ENCODE measurements at places on chromosomes 11 and 22.

DNA sequence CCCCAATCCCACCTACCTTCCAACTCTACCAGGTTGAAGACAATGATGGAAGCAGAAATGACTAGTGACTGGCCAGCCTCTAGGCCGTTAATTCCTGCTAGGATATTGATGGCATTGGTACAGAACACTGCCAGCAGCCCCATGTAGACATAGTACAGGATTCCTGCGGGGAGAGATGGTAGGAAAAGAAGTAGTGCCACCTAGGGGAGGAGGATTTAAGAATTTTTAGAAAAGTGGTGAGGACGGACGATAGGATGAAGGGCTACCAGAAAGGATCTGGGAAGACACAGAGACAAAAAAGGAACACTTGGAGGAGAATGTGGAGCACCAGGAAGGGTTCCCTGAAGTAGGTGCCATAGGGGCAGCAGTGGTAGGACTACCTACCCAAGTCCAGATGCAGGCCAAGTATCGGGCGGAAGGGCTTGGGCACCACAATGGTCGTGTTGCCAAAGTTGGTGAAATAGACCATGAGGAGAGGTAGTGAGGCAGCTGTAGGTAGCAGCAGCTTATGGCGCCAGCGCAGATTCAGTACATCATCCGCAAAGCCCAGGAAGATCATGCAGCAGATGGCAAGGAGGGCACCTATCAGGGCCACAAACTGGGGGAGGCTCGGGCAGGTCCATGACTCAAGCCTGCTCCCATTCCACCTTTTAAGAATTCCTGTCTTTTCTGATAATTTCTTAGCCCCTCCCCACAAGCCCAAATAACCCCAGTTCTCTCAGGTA, 1.2 kb downstream of the DPAGT1 start:
- no peak for DNase-seq

DNA sequence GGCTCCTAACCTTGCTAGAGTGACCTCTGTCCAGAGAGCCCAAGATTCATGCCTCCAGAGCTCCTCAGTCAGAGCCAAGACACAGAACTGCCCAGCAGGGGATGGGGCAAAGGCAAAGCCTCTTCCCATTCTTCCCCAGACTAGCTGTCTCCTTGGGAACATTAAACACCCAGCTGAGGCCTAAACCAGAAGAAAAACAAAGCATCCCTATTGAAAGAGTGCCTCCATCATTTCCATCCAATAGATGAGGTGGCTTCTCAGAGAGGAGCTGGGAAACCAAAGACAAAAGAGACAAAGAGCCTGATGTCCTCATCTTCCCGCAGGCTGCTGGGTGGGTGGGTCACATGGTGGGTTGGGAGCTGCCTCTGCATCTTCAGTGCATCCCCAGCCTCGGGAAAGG, 37.4 kb downstream of the COMMD9 start:
- no peak for DNase-seq

DNA sequence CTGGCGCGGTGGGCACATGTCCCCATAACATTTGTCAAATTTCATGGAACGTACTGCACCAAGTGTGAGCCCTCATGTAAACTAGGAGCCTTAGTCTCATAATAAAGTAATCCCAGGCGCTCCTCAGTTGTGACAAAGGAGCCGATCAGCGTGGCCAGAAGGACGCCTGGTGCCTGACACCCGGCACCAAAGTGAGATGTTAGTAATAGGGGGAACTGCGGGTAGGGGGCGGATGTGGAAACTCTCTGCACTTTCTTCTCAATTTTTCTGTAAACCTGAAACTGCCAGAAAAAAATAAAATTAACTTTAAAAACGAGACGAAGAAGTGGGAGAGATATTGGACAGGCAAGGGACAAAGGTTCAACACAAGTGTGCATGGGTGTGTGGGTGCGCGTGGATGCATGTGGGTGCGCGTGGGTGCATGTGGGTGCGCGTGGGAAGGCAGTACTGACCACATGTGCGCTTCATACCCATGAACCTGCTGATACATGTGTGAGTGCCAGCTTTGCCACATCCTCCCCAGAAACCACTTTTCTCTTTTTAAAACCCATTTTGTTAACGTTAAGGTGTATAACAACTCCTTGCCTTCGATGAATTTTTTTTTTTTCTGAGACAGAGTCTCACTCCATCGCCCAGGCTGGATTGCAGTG, 55.4 kb upstream of the LINC01488 start:
- DNase-seq: no peak

DNA sequence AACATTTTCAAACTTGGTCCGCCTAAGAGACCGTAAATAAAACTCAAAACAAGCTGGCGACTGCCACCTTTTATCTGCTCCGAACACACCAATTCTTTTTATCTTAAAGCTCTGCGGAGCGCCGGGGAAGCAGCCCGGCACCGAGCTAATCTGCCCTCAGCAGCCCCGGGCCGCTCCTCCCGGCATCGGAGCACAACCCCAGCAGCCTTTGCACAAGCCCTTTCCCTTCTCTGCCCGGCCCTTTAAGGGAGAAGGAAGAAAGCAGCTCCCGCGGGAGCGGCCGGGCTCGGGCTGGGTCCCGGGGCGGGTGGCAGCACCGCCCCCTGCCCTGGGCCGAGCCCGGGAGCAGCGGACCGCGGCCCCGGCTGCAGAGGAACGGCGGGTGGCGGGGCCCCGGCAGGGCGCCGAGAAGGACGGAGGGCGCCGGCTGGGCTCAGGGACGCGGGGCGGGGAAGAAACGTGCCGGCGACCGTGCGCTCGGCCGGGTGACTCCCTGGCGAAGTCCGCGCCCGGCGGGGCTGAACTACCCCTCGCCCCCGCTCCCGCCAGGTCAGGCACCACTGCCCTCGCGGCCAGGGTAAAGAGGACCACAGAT, 133.6 kb upstream of the C11orf58 start:
- no peak for DNase-seq

- DNase-seq: no peak
Observed at GRCh38 chr11:35287344-35287890, 131.9 kb downstream of the SLC1A2 start.

DNA sequence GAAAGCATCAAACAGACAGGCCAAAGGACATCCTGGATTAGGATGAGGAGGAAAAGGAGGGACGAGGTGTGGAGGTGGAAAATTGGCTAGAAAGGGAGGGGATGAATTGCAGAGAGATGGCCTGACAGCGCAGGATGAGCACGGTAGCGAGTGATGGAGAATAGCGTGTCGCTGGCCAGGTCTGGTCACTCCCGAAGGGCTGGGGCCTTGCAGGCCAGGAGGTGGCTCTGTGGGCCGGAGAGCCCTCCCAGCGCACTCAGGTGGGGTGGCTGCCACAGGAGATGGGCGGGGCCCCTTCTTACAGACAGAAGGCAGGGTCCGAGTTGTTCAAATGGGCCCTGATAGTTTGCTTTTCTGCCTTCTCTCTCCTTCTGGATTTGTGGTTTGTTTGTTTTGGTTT, 37.1 kb upstream of the THY1 start:
- no peak for DNase-seq

GRCh38 chr22:48595511-48595905, 1232.2 kb downstream of the BRD1 start:
- no peak for DNase-seq

- DNase-seq: no peak
Observed at GRCh38 chr22:42635531-42635930, 4.9 kb downstream of the ATP5MGL start.

DNA sequence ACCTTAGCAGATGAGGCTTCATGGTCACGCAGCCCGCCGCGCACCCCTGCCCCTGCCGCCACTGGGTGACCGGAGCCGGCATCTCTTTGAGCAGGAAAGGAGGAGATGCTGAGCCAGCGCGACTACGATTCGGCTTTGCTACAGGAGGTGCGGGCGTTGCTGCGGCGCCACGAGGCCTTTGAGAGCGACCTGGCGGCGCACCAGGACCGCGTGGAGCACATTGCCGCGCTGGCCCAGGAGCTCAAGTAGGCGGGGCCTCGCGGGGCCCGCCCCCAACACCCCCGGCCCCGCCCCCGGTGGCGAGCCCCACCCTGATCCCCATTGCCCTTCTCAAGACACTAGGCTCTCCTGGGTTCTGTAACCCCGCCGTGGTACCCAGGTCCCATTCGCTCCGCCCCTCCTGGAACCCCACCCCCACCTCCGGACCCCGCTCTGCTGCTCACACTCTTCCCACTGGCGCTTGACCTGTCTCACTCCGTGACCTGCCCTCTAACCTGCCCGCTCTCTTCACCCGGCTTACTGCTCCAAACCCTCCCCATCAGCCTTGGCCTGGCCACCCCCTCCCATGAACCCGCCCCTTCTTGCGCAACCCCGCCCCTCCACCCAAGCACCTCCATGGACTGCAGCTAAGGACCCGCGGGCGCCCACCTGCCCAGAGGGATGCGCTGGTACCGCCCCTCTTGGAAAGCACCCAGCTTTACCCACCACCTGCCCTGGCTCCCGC, 9.1 kb downstream of the CTSF start:
- DNase-seq: no peak

GRCh38 chr22:21718499-21718898, 17.1 kb downstream of the YPEL1 start:
- no peak for DNase-seq

GRCh38 chr11:65903068-65903481, 2.9 kb upstream of the FOSL1 start:
- DNase-seq: no peak

GRCh38 chr22:31501738-31502137, 5.4 kb downstream of the SFI1 start:
- no peak for DNase-seq

GRCh38 chr11:17865765-17866428, 131.3 kb downstream of the KCNC1 start:
- DNase-seq: no peak

- no peak for DNase-seq
Observed at GRCh38 chr11:86765203-86765602, 35.1 kb upstream of the PRSS23 start.

GRCh38 chr11:7655253-7656217, 17.8 kb downstream of the CYB5R2 start:
- no peak for DNase-seq

DNA sequence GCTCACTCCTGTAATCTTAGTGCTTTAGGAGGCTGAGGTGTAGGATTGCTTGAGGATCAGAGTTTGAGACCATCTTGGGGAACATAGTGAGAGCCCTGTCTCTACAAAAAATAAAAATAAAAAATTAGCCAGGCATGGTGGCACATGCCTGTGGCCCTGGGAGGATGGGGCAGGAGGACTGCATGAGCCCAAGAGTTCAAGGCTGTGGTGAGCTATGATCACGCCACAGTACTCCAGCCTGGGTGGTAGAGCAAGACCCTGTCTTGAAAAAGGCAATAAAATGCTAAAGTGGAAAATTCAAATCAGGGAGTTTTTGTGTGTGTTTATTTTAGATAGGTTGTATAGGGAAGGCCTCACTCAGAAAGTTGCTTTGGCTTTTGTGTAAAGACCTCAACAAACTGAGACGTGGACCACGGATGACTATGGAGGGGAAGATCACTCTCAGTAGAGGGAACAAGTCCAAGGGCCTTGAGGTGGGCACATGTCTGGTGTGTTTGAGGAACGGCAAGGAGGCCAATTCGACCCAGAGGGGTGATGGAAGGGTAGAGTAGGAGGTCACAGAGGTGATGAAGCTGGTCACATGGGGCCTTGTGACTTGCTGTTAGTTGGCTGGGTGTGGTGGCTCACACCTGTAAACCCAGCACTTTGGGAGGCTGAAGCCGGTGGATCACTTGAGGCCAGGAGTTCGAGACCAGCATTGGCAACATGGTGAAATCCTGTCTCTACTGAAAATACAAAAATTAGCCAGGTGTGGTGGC, 35.7 kb downstream of the WEE1 start:
- no peak for DNase-seq

DNA sequence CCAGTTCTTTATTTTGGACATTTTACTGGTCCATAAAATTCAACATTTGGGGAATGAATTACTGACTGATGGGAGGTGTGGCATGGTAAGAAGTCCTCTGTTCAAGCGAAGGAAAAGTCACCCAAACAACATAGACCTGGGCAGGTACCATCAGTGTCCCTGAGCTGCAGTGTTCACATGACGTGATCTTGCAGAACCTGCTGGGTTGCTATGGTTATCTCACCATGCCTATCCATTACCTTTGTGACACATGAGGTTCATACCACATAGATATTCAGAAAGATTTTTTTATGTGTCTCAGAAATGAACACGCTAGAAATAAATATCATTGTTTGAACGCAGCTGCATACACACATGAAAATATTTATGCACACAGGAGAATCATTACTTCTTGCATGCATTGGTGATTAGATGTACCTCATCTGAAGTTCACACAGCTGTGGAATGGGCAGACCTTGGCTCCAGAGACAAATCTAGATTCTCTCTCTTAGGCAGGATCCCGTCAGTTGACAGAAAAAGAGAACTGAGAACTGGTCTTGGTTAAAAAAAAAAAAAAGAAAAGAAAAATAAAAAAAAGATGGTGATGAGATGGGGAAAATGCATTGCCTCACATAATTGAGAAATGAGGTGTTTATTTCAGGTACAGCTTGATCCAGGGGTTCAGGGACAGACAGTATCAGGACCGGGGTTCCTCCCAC, 21.4 kb upstream of the RCN1 start:
- DNase-seq: no peak

- DNase-seq: no peak
Observed at GRCh38 chr11:86978247-86978646, 23.1 kb upstream of the FZD4 start.

GRCh38 chr11:19632499-19632834, 80.2 kb upstream of the NAV2 start:
- DNase-seq: no peak

- DNase-seq: peak; percentile 75
Observed at GRCh38 chr22:31490496-31490925, 869 bp upstream of the EIF4ENIF1 start.

DNA sequence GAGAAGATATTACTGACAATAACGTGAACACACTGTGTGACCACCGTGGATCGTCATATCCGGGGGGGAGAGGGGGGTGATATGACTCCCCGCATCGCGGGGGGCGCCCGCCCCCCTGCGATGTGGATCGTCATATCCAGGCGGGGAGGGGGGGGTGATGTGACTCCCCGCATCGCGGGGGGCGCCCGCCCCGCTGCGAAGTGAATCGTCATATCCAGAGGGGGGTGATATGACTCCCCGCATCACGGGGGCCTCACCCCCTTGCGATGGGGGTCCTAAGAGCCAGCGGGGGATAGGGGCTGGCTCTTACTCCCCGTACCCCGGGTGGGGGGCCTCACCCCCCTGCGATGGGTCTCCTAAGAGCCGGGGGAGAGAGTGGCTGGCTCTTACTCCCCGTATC, 19.9 kb downstream of the UNC93B1 start:
- no peak for DNase-seq

DNA sequence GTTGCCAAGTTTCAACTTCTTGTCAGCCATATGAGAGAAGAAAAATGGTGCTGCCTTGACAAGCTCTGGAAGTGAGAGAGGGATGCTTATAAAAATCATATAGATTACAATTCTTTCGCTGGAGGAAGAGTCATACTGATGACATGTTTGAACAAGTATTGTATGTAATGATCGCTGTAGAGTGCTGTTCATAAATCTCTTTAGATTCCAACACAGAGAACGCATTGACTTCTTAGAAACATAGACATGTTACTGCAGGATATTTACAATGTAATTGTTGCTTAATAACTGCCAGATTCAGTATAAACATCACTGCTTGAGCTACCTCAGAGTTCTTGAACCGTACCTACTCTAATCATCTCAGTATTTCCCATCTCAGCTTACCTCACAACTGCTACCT, 571.6 kb downstream of the LUZP2 start:
- DNase-seq: no peak
